Stimulated activated CD8-positive, alpha-beta memory T cell treated with anti-CD3 and anti-CD28 coated beads, Interleukin-12 subunit alpha, Interleukin-12 subunit beta, amount 100 ng/mL, for 4 hours (primary cell): ENCODE measurements at places on chromosomes 3 and 15.

DNA sequence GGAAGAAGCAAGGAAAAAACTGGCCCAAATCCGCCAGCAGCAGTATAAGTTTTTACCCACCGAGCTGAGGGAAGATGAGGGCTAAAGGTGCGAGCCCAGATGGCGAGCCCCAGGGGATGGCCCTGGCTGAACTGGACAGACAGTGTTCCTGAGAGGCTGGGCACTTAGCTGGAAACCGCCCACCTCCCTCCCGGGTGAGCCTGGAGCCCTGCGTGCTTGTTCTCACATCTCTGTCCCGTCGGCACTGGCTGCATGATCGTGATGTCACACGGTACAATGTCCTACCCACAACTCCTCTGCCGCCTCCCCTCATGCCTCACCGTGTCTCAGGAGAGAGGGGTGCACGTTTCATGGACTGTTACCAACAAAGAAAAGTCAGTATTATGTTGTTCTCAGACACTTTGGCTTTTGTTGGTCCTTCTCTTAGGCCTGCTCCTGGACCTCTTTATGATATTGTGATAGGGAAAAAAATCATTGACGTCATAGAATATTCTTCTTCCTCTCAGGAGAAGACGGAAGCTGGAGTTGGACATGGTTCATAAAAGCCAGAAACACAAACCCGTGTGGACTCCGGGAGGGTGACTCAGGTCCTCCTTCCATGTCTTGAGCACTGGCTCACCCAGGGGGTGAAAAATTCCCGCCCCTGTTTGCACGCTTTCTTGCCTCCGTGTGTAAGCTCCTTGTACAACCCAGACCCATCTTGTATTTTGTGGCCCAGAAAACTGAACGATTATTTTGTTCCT is 201.8 kb upstream of the TPM1 start:
- no peak for DNase-seq

DNA sequence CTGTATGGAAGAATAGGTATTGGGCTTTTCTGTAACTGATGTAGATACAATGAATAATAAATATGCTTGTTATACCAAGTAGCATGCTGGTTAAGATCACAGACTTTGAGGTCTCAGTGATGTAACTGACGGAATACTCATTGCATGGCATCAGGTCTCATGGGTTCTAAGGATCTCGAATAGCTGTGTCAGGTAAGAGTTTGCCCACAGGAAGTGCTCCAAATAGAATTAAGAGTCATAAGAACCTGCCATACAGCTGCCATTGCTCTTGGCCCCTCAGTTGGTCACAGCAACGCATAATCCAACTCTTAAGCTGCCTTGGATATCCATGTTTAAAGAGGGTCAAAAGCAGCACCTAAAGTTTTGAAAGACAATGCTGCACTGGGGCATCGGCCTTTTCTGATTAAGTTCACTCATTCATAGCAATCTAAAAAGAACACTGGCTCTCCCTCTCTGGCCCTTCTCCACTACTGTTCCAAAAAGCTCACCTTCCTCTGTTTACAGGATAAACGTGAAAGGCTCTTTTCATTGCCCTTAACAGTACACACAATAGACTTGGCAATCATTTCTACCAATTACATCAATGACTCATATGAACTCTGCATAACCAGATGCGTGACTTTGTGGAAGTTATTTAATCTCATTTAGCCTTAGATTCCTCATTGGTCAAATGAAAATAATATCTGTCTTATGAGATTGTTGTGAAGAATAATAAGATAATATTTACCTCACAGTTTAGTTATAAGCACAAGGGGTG is 74.6 kb downstream of the ZBTB20 start:
- no peak for DNase-seq

GRCh38 chr3:47407237-47407636 is 26.4 kb downstream of the PTPN23 start:
- DNase-seq = no peak

DNA sequence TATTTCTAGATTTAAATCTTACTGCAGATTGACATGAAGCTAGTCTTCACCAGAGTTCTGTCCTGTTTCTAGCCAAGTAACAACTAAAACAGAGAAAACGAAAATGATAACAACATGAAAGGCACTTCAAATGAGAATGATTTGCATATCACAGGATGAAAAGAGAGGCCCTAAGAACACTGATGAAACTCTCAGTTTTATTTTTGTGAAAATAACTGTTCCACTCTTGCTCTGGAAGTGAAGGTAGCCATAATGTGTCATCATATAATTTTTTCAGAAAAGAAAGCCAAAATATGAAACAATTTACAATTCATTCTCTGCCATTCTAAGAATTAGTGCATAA is 274.4 kb downstream of the ADAMTSL3 start:
- DNase-seq = no peak

GRCh38 chr3:13159890-13160289 is 86.7 kb upstream of the IQSEC1 start:
- no peak for DNase-seq

DNA sequence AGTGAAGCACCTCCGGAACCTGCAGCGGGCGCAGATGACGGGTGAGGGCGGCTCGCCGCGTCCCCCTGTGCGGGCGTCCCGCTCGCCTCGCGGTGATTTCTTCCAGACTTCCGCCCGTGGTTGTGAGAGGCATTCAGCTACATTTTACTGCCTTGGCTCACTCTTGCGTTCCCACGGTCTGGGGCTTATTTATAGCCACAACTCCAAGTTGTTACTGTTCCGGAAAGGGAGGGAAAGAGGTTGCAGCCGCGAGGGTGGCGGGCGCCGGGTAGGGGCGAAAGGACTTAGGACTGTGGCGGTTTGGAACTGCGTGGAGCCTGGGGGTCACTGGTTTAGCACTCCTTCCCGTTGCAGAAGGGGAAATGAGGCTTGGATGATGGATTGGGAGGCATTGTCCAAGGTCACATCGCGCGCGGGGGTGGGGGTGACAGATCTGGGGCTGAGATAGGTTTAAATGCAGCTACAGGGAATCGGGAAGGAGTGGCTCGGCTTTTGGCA is 1.1 kb downstream of the HES1 start:
- DNase-seq = no peak
